Astrocyte of the spinal cord (primary cell): ENCODE measurements at places on chromosomes 3 and 15.
A peak's percentile ranks its signal among the peaks of the same experiment; 100 is the strongest.

DNA sequence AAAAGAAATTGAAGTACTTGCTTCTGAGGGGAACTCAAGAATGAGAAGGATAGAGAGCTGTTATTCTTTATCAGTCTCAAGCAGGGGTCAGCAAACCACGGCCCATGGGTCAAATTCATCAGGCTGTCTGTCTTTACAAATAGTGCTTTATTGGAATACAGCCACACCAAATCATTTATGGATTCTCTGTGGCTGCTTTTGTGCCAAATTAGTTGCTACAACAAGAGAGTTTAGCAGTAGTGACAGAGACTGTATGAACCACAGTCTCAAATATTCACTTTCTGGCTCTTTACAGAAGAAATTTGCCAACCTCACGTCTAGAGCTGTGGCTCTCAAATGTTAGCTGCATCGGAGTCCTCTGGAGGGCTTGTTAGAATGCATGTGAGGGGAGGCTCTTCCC is 258.0 kb upstream of the RARB start:
- DNase-seq, result no peak

GRCh38 chr15:29904757-29905417 is 82.6 kb upstream of the TJP1 start:
- DNase-seq, result peak; percentile 15

GRCh38 chr15:48972750-48973503 is 9.2 kb upstream of the SHC4 start:
- DNase-seq, result no peak

GRCh38 chr3:95711789-95712188 is 1102.6 kb upstream of the EPHA6 start:
- DNase-seq, result no peak

DNA sequence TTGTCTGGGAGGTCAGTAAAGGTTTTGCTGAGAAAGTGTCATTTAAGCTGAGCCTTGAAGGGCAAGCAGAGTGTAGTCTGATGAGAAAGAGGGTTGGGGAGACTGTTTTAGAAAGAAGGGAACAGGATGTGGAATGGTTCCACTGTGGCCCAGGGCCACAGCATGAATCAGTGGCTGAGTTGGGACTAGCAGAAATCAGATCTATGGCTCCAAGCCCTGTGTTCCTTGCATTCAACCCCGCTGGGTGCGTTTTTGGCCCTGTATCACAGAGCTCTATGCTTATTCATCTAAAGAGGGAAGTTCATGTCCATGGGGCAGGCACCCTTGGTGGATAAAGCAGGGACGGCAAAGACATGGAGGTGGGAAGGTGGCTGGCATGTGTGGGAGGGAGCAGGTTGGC is 151.3 kb downstream of the CACNA1D start:
- DNase-seq, result no peak

- no peak for DNase-seq
Observed at GRCh38 chr15:39549912-39550311, 31.0 kb upstream of the THBS1 start.

- DNase-seq, result peak; percentile 79
Observed at GRCh38 chr3:158713094-158713499, 19.2 kb downstream of the RARRES1 start.

- no peak for DNase-seq
Observed at GRCh38 chr15:98610991-98611390, 37.3 kb upstream of the IGF1R start.

- peak; percentile 14 for DNase-seq
Observed at GRCh38 chr3:28726840-28727239, 378.2 kb upstream of the AZI2 start.

GRCh38 chr3:57383406-57383805 is 90.9 kb upstream of the ASB14 start:
- no peak for DNase-seq

- no peak for DNase-seq
Observed at GRCh38 chr15:77810130-77810571, 177.4 kb upstream of the LINGO1 start.

DNA sequence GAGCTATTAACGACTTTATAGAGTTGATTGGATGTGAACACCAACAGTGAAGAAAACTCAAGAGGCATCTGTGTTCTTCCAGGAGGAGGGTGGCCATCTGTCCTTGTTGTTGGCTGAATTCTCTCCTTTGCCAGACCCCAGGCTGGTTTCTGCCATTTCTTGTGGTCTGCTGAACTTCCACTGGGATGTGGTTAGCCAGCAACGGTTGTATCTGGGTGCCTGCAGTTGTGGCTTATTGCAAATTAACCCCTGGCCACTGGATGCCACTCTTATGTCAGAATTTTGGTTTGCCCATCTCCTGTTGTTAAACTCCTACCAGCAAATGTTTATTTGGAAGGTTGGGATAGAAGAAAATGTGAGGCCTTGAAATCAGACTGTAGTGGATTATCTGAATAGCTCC is 163.6 kb upstream of the TBC1D5 start:
- peak; percentile 10 for DNase-seq

DNA sequence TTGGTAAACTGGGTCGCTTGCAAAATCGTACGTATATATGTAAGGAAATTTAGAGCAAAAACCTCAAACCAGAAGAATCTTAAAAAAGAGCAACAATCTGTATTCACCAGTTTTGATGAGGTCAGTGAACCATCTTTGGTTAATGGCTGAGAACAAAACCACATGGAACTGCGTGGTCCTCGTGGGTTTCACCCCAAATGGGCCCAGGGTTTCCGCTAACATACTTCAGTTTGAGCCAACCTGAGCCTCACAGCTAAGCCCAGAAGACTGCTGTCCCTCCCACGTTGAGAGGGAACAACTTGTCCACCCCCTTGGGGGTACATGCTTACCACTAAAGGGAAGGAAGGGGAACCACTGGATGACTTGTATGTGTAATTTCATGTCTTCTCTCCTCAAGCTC is 204.6 kb downstream of the CACNA2D3 start:
- DNase-seq, result no peak
